ENCODE measurements at places on chromosomes 1 and 21. TPM values are rescaled to one million over a fixed set of nuclear protein-coding genes. Genes with fewer than 3 reads are reported as not detected.

The KRTAP13-2 gene
- not detected for total RNA-seq

GRCh38 chr1:89760496-89760895, 60.3 kb upstream of the LRRC8D start:
- DNase-seq, result no peak

The OR6N2 gene
- 0.26 TPM for total RNA-seq

DNA sequence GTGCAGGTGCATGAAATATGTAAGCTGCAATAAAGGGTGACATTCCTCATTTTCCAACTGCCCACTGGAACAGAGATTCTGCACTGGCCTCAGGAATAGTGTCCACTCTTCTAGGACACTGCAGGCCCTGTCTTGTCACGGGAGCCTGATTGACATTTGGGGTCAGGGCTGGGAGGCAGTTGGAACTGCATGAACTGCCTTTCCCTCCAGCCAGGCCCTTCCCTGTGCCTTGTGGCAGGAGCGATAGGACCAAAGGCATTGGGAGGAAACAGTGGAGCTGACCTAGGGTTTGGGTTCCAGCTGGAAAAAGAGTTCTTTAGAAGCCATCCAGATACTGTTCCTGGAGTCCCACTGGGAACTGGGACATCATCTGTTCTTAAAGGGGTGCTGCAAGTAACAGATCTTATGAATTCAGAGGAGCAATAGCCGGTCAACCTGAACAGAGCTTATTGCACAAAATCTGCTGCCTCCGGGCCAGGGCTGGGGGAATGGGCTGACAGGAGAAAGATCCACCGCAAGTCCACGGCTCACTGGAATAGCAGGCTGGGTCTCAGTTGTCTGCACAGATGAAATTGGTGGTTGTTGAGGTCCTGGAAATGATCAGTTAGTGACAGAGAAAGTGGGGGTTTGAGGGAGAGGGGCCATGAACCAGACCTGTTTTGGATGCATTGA, 451.7 kb downstream of the CAMTA1 start:
- no peak for DNase-seq

DNA sequence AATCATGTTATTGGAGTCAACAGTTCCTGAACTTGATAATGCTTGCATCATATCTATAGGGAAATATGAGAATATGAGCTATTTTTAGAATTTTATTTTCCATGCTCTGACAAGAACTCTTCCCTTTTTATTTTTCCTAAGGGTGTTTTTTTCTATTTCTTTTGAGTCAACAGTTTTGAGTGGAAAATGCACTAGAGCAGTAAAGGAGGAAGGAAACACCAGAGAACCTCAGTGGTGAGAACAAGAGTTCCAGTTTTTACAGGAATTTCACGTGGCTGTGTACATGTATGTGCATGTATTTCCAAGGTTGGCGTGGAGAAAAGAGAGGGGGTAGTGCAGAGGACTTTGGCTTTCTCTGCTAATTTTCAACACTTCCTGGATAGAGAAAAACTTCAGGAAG, 63.6 kb upstream of the TNFSF18 start:
- no peak for DNase-seq

- no peak for DNase-seq
Observed at GRCh38 chr1:80668372-80668771, 1132.4 kb upstream of the ADGRL2 start.

Measured in upper lobe of left lung (tissue), 6 donors.